CD4-positive, CD25-positive, alpha-beta regulatory T cell (primary cell): ENCODE measurements at places on chromosomes 7 and 10. TPM values are rescaled to one million over a fixed set of nuclear protein-coding genes. Genes with fewer than 3 reads are reported as not detected.

Gene PLAC9
- not detected for total RNA-seq

Gene CUBN
- 4.7 TPM for total RNA-seq

Gene NEUROG3
- not detected for total RNA-seq

Gene PPP1R17
- not detected for total RNA-seq

Gene MRPS16
- total RNA-seq: 29.3 TPM

GRCh38 chr7:112757337-112757736 is 32.9 kb downstream of the TMEM168 start:
- H3K27me3 ChIP-seq: no peaks in the 10 kb centered on the region
- no peaks in the 10 kb centered on the region for H3K36me3 ChIP-seq
- no peak overlapping the region for H3K4me3 ChIP-seq
- no peak for DNase-seq

GRCh38 chr7:101922631-101923601 is 105.5 kb downstream of the CUX1 start:
- no peak overlapping the region for H3K27ac ChIP-seq
- no peaks in the 10 kb centered on the region for H3K4me1 ChIP-seq
- DNase-seq: no peak
- peaks cover 4% of the 10 kb centered on the region for H3K36me3 ChIP-seq
- H3K4me3 ChIP-seq: no peak overlapping the region
- no peaks in the 10 kb centered on the region for H3K27me3 ChIP-seq

- no peak for DNase-seq
- no peak overlapping the region for H3K27ac ChIP-seq
- H3K4me3 ChIP-seq: no peak overlapping the region
- no peaks in the 10 kb centered on the region for H3K4me1 ChIP-seq
- H3K36me3 ChIP-seq: no peaks in the 10 kb centered on the region
Measured at GRCh38 chr7:126689037-126689436, 563.7 kb downstream of the GRM8 start.

GRCh38 chr10:42753126-42753506 is 29.5 kb upstream of the BMS1 start:
- peak; percentile 52 for DNase-seq
- H3K27me3 ChIP-seq: peaks cover 19% of the 10 kb centered on the region
- no peak overlapping the region for H3K27ac ChIP-seq
- H3K36me3 ChIP-seq: no peaks in the 10 kb centered on the region
- peaks cover 22% of the 10 kb centered on the region for H3K4me1 ChIP-seq
- no peak overlapping the region for H3K4me3 ChIP-seq

GRCh38 chr7:96720843-96721242 is 11.2 kb upstream of the SEM1 start:
- H3K4me1 ChIP-seq: no peaks in the 10 kb centered on the region
- H3K36me3 ChIP-seq: no peaks in the 10 kb centered on the region
- DNase-seq: no peak
- no peak overlapping the region for H3K27ac ChIP-seq

- H3K36me3 ChIP-seq: peaks cover 2% of the 10 kb centered on the region
- H3K4me3 ChIP-seq: no peak overlapping the region
- no peak overlapping the region for H3K27ac ChIP-seq
- peaks cover 17% of the 10 kb centered on the region for H3K4me1 ChIP-seq
- no peaks in the 10 kb centered on the region for H3K27me3 ChIP-seq
Measured at GRCh38 chr10:50552308-50552707, 71.4 kb downstream of the SGMS1 start.

- H3K27me3 ChIP-seq: no peaks in the 10 kb centered on the region
- no peak for DNase-seq
- no peak overlapping the region for H3K4me3 ChIP-seq
- H3K27ac ChIP-seq: no peak overlapping the region
Measured at GRCh38 chr7:32415936-32416335, 74.2 kb downstream of the LSM5 start.

GRCh38 chr7:157978766-157979165 is 608.9 kb downstream of the PTPRN2 start:
- H3K4me1 ChIP-seq: no peaks in the 10 kb centered on the region
- no peaks in the 10 kb centered on the region for H3K27me3 ChIP-seq

DNA sequence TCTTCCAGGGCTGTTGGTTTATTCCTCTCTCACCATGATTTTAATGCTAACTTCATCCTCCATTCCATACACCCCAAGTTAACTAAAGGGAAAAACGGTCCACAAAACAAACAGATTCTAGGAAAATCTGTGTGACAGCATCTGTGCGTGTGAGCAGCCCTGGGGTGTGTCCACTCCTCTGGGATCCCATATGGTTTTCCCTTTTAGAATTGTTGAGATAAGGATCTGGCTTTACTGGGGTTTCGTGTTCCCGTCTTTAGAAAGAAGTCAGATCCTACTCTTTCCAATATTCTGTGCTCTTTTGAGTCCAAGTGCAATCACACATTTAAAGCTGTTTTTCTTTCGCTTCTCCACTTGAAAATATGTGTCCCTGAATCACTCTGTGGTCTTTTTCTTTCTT is 257.1 kb downstream of the KLF6 start:
- H3K27me3 ChIP-seq: no peaks in the 10 kb centered on the region
- no peak overlapping the region for H3K4me3 ChIP-seq
- no peaks in the 10 kb centered on the region for H3K36me3 ChIP-seq
- H3K4me1 ChIP-seq: no peaks in the 10 kb centered on the region
- DNase-seq: no peak

DNA sequence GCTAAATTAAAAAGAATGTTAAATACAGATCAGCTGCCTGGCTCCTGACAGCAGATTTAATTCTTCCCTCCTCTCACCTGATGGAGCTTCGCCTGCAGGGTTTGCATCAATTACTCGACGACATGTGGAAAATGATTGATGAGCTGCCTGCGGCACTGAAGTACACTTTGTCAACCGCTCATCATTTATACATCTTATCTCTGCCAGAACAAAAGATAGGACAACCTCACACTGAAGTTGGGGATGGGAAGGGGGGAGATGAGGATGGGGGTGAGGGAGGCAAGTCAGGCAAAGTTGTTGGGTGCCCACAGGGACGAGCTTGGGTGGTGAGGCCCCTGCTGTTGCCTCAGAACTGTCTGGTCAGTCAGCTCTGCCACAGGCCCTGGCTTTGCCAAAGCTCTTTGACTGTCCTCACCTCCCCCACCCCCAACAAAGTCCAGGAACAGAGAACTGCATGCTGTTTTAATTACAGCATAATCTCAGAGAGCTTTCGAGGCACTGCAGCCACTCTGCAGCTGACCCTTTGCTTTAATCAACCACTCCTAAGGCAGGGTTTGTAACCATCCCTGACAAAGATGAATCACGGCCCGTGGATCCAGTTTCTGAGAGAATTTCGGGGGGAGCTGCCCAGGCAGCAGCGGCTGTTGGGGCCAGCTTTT is 702.3 kb downstream of the LRMDA start:
- H3K36me3 ChIP-seq: no peaks in the 10 kb centered on the region
- no peak overlapping the region for H3K4me3 ChIP-seq
- H3K4me1 ChIP-seq: no peaks in the 10 kb centered on the region
- no peak overlapping the region for H3K27ac ChIP-seq
- no peaks in the 10 kb centered on the region for H3K27me3 ChIP-seq

DNA sequence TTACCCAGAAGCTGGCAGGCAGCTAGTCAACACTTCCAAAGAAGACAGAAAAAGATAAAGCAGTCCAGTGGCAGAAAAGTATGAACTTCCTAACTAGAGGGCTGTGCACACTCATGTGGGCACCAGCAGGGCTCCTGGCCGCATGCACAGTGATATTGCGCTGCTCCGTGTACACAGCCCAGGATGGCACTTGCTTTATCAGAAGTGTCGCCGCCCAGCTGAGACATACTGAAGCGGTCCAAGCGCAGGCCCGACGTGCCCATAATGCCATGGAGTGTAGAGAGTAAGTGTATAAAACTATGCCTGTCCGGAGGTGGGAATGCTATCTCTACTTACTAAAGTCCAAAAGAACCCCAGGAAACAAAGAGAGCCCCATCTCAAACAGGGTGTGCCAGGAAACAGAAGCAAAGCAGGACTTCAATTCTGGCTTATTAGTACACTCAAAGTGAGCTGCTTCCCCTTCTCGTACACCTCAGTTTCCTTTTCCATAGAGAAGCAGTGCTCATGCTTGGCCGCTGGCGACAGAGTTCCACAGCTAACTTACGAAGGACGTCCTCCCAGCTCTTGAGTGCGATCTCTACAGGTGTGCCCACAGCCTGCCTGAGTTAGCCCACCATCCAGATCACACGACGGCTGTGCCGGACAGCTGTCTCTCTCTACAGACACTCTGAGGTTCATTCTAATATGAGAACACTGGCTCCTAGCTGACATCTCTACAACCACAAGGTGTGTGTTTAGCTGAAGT is 234.3 kb downstream of the COBL start:
- no peak overlapping the region for H3K4me3 ChIP-seq
- DNase-seq: no peak
- peaks cover 1% of the 10 kb centered on the region for H3K27me3 ChIP-seq
- H3K27ac ChIP-seq: no peak overlapping the region
- H3K4me1 ChIP-seq: no peaks in the 10 kb centered on the region

GRCh38 chr10:29424017-29424416 is 135.1 kb downstream of the LYZL1 start:
- no peak for DNase-seq
- no peaks in the 10 kb centered on the region for H3K4me1 ChIP-seq
- H3K27me3 ChIP-seq: no peaks in the 10 kb centered on the region
- no peak overlapping the region for H3K4me3 ChIP-seq

GRCh38 chr7:122767339-122767738 is 64.6 kb upstream of the RNF148 start:
- H3K36me3 ChIP-seq: no peaks in the 10 kb centered on the region
- H3K4me1 ChIP-seq: no peaks in the 10 kb centered on the region
- H3K4me3 ChIP-seq: no peak overlapping the region
- H3K27ac ChIP-seq: no peak overlapping the region
